ENCODE measurements at places on chromosomes 5 and 9.
A peak's percentile ranks its signal among the peaks of the same experiment; 100 is the strongest.

- peak; percentile 85 for DNase-seq
Observed at GRCh38 chr5:89313804-89314588, 431.0 kb upstream of the MEF2C start.

DNA sequence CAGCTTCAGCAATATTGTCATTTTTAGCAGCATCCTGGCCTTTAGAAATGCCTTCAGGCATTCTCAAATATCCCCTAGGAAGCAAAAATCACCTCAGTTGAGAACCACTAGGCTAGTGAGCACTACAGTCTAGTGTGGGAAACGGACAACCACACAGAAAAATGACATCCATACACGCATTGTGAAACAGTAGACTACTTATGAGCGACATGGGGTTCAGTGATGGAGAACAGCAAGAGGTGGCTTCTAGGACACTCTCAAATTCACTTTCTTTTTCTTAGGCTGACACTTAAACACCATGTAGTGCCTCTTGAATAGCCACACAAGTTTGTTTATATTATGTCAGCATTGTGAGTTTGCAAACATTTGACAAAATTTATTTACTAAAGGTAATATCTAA lies 203.0 kb downstream of the KDM4C start:
- DNase-seq, result no peak

GRCh38 chr5:82564963-82565362 lies 286.8 kb upstream of the RPS23 start:
- no peak for DNase-seq

DNA sequence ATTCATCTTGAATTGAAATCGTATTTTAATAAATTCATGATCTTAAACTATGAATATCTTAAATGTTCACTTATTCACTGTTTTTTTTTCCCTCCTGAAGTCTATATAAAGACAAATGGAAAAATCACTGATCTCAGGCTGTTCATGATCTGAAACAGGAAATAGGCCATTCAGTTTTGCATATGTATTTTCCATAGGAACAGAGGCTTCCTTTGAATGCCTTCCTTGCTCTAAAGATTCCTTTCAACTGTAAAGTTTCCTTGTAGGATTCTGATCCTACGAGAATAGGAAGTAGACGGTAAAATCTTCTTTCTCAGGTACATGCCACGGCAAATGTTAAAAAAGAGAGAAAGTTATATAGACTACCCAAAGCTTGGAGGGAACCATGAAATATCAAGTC lies 194.4 kb upstream of the PPP1R2B start:
- no peak for DNase-seq

DNA sequence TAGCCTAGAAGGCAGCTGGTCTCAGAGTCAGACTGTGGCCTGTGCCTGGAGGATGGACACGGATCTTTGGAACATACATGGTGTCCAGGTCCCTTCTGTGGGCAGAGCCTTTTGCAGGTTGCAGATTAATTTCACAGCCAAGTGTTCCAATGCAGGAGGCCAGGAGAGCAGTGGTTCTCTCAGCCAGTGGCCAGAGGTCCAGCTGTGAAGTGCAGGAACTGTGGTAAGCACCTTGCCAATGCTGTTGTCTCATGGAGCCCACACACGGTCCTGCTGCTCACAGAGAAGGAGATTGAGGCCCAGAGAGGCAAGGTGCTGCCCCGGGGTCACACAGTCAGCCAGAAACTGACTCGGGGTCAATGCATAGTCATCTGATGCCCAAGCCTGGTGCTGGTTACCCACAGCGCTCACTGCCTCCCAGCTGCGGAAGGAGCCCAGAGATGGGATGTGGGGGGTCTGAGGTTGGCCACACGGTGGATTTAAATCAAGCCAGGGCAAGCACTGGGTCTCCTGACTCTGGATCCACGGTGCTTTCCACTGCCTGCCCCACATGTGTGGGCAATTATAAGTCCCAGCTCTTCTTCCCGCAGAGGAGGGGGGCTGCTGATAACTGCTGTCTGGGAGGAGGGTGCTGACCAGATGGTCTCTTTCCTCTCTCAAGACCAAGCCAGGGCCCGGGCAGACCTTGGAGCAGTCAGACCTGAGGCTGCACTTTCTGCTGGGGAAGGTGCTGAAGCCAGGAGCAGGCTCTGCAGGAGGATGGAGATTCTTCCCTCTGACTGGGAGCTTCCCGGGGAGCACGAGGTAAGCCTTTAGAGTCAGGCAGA lies 2.8 kb downstream of the PDGFRB start:
- no peak for DNase-seq

GRCh38 chr5:143471666-143472464 lies 68.4 kb upstream of the NR3C1 start:
- no peak for DNase-seq

- DNase-seq, result no peak
Observed at GRCh38 chr5:73104326-73104725, 16.0 kb upstream of the TMEM171 start.

GRCh38 chr9:69153707-69154521 lies 20.2 kb upstream of the TJP2 start:
- DNase-seq, result no peak

- DNase-seq, result no peak
Observed at GRCh38 chr9:106969696-106970095, 106.7 kb downstream of the ZNF462 start.

- DNase-seq, result no peak
Observed at GRCh38 chr9:27450752-27451151, 73.3 kb upstream of the IFNK start.
